ENCODE measurements at places on chromosomes 5 and 9.
A peak's percentile ranks its signal among the peaks of the same experiment; 100 is the strongest.

DNA sequence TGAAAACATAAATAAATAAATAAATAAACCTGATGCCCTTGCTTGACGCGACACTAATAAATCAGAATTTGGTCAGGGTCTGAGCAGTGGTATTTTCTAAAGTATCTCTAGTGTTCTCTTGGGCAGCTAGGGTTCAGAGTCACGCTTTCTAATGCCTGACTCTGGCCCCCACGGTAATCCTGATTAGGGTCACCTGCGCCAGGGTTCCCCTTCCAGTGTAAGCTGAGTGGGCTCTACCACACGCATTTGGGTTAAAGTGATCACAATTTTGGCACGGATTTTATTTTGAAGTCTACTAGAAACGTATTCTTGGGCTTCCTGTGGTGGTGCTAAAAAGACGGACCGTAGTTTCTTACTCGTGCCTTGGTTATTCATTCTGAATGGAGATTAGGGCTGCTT lies 651 bp downstream of the TTC1 start:
- DNase-seq, result no peak

- no peak for DNase-seq
Measured at GRCh38 chr5:139641116-139642080, 6.8 kb upstream of the CXXC5 start.

GRCh38 chr5:79081779-79082178 lies 12.2 kb downstream of the BHMT2 start:
- DNase-seq, result no peak

DNA sequence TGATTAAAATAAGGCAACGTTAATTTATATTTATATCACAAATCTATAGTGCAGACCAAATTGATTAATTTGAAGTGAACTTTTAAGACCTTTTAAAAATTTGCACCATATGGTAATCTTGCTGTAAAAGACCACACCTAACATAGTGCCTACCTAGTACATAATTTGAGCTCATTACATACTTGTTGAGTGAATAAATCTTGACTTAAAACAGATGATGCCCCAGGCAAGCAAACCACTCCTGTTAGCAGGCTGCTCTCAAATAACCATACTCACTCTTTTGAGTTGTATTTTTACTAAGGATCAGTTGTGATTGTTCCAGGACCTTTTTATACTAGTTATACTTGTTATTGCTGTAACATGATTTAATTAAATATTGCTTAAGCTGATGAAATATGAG lies 27.2 kb downstream of the CMYA5 start:
- no peak for DNase-seq

DNA sequence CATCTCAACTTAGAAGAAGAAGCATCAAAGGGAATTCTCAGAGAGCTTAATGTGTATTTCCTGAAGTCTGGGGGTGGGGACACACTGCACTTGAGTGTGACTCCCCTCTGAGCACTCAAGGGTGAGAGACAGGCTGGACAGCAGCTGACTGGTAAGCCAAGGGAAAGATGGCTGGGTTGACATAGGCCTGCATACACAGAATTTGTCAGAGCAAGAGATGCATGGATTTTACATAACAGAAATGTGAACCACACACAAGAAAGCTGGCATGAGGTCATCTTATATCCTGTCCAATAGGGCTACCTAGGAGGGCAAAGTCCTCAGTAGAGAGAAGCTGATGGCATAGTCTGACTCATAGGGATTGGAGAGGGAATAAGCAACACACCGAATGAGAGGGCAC lies 114.3 kb upstream of the EPB41L4A start:
- DNase-seq, result no peak

DNA sequence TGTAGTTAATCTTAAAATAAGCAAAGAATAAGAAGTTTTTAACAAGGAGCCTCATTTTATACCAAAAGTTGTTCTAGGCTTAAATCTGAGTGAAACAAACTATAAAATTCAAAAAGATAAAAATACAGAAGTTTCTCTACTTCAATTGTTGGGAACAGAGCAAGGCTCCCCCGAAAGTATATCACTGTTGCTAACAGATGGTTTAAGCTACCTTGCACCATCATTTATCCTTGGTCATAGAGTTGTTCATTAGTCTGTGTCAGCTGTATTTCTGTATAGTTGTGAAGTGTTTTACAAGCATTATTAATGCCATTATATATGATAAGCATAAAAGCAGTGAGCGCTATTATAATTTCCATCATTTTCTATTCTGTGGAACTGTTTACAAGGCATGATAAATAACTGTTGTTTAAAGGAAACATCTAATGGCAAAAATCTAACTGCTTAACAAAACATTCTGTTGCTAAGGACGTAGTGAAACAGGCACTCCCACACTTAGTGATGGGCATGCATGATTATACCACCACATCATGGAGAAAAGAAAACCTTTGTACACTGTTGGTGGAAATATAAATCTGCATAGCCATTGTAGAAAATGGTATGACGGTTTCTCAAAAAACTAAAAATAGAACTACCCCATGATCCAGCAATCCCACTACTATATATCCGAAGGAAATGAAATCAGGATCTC lies 23.3 kb upstream of the ACO1 start:
- no peak for DNase-seq

GRCh38 chr5:142222225-142222865 lies 102.5 kb downstream of the SPRY4 start:
- DNase-seq, result no peak

- no peak for DNase-seq
Measured at GRCh38 chr5:1536322-1536845, 12.6 kb upstream of the LPCAT1 start.

GRCh38 chr5:171486613-171487012 lies 67.2 kb downstream of the FGF18 start:
- no peak for DNase-seq

DNA sequence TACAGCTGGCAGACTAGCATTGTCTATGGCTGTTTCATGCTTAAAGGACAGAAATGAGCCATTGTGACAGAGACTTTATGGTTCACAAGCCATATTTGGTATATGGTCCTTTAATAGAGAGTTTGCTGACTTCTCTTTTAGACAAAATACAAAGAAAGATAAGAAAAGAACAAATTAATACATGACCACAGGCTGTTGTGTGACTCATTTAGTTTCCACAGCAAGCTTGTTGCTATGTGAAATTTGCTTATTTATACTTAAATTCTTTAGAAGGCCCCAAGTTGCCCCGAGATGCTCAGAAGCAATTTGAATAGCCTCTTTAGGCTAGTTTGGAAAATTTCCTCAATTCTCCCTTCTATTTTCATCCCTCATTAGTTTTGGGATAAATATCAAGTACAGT lies 315.3 kb upstream of the RPS23 start:
- DNase-seq, result no peak

DNA sequence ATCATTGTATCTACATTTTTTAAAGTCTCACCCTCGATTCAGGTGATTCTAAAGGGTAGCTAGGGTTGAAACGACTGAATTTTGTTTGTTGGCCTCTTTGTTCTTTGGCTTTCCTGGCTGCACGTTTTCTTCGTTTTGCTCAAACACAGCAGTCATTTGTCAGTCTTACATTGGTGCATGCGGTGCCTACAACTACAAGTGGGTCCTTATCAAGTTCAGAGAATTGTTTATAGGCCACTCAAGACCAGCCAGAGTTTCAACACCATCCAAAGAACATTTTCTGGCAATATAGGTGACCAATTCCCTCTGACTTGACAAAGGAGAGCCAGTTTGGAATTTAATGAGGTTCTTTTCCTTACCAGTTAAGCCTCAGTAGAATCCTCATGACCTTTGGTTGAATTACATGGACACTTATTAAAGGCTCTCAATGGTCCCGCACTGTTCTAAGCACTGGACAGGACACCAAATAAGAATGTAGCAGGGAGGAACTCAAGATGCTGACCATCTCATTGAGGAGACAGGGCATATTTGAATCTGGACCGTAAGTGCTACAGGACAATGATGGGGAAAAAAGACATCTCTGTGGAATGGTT lies 119.0 kb upstream of the DMRT1 start:
- DNase-seq, result no peak

- peak; percentile 47 for DNase-seq
Measured at GRCh38 chr5:136249678-136250266, 56.8 kb upstream of the SMIM32 start.

GRCh38 chr9:112011051-112011620 lies 114.5 kb downstream of the UGCG start:
- no peak for DNase-seq

GRCh38 chr5:74971947-74972460 lies 80.4 kb downstream of the GCNT4 start:
- no peak for DNase-seq

- no peak for DNase-seq
Measured at GRCh38 chr5:134451936-134452505, 40.3 kb upstream of the CDKN2AIPNL start.

- no peak for DNase-seq
Measured at GRCh38 chr5:142722896-142723295, 37.0 kb upstream of the FGF1 start.

DNA sequence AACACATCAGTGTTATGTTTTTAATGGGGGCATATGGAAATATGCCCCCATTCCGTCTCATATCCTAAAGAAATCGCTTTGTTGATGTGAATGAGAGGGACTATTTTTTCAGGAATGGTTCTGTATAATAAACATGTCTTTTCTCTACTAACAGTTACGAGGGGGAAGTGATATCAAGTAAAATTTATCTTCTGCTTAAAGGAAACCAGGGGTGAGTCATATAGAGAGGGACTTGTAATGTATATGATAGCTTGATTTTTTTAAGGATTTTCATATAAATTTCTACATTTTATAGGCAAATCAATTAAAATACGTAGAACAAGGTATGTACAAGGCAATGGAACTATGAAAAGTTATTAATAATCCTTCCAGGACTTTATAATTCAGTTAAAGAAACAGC lies 207.1 kb downstream of the SEMA5A start:
- DNase-seq, result no peak

DNA sequence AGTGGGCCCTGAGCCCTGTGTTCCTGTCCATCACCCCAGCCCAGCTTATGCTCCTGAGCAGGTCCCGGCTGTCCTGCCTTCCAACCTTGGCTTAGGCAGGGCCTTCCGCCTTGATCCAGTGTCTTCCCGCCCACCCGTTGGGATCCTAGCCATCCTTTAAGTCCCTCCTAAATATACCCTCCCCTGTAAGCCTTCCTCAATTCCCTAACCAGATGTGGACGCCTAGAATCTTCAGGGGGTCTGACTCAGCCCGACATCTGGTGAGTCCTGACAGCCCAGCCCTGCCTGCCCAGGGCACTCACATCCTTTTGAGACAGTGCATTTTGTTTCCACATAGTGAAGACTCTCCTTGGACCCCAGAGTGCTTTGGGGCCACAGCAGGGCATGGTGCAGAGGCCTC lies 23.7 kb downstream of the SLC6A7 start:
- DNase-seq, result no peak

DNA sequence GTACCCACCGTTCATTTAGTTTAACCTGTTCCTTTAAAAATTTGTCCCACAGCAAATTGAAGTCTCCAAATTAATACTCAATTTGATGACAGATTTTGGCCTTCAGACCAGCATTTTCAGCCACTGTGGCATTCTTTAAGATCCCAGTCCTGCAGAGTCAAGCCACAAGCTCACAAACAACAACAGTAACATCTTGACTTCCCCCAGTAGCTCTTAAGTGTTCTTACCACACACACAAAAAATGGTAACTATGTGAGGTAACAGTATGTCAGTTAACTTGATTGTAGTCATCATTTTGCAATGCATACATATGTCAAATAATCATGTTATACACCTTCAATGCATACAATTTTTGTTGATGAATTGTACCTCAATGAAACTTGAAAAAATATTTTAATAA lies 247.9 kb downstream of the LURAP1L start:
- DNase-seq, result no peak

DNA sequence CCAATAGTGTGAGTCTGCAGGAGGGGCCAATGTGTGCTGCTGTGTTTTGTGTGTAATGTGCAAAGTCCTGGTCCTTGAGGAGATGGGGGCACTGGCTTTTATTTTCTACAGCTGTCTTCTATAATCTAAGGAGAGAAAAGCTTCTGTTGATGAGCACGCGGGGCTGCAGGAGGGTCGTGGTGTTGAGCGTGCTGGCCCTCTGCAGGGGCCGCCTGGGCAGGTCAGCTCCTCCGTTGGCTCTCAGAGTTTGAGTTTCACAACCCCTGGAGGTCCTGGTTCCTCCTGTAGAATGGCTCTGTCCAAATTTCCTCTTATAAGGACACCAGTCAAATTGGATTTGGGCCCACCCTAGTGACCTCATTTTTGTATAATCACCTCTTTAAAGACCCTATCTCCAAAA lies 12.6 kb downstream of the OR2V1 start:
- no peak for DNase-seq

DNA sequence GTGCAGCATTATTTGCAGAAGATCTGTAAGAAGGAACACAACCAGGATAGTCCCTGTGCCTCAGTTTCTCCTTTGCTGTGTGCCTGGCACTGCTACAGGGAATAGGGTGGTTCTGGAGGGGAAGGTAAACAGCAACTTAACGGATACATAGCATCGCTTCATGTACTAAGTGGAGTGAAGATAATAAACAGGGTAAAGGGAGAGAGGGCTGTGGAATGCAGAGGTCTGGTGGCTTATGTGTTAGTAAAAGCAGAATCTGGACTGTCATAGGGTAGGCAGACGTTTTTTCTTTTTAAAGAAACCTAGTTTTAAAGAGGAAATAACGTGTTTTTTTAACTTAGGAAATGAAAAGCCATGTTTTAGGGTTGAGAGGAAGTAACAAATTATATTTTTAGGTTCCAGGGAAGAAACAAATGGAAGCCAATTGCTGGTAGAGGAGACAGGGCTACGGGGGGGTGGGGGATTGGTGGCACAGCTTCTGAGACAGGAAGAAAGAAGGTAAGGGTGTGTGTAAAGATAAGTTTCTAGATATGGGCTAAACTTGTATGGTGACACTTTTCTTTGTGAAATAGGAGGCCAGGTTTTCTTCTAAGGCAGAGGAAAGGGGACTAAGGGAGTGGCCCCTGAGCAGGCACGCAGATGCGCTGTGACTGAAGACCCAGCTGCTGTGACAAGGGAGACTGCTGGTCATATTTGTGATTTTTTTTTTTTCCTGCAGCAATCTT lies 1.3 kb downstream of the GNG10 start:
- DNase-seq, result no peak

- DNase-seq, result peak; percentile 37
Measured at GRCh38 chr9:91714020-91714806, 235.8 kb downstream of the ROR2 start.

DNA sequence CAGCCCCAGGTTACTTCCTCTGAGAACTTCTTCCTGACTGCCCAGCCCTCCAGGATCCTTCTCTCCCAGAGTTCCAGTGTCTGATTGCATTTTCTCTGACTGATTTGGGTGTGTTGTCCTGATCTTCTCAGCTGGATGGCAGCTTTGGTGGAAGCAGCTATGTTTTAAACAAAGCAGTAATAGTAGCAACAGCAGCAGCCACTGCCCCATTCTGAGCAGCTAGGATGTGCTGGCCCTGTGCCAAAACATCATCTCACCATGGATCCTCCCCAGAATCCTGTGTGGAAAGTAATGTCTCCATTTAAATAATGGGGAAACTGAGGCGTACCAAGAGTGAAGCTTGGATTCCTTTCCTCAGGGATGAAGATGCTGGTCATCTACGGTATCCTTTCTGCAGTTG lies 46.4 kb upstream of the PSD2 start:
- peak; percentile 45 for DNase-seq

- DNase-seq, result no peak
Measured at GRCh38 chr9:86122311-86122710, 23.0 kb upstream of the GOLM1 start.

- DNase-seq, result no peak
Measured at GRCh38 chr9:17578911-17579793, at the start of gene SH3GL2. SH3GL2 (plus strand) TSS chr9:17579066.

- no peak for DNase-seq
Measured at GRCh38 chr5:160547061-160547460, 125.4 kb downstream of the PTTG1 start.

All from SHP77 (cell line).